ENCODE measurements at places on chromosomes 3 and 15. TPM values are rescaled to one million over a fixed set of nuclear protein-coding genes. Genes with fewer than 3 reads are reported as not detected.

Gene ITPKA
- total RNA-seq, result 0.28 TPM

Gene RFTN1
- 31.6 TPM for total RNA-seq

Gene CPN2
- total RNA-seq, result not detected

Gene ZNF80
- total RNA-seq, result not detected

Gene GOLGA8J
- total RNA-seq, result 0.28 TPM

Gene GPR176
- total RNA-seq, result 250 TPM

Gene SLC25A38
- total RNA-seq, result 22.3 TPM

Gene NR1I2
- not detected for total RNA-seq

Gene KLHL6
- total RNA-seq, result under 0.01 TPM

Gene HIGD2B
- total RNA-seq, result not detected

Gene RETNLB
- total RNA-seq, result not detected

Gene ZMYND10
- total RNA-seq, result 0.58 TPM

Gene TMEM42
- 13.8 TPM for total RNA-seq

Gene ROPN1
- not detected for total RNA-seq

Gene GOLGA6L7
- total RNA-seq, result not detected

Gene AADAC
- 7.0 TPM for total RNA-seq

Gene IL17RE
- 0.56 TPM for total RNA-seq

Gene PODXL2
- total RNA-seq, result 2.5 TPM
